ENCODE measurements at places on chromosomes 3 and 15.
A peak's percentile ranks its signal among the peaks of the same experiment; 100 is the strongest.

DNA sequence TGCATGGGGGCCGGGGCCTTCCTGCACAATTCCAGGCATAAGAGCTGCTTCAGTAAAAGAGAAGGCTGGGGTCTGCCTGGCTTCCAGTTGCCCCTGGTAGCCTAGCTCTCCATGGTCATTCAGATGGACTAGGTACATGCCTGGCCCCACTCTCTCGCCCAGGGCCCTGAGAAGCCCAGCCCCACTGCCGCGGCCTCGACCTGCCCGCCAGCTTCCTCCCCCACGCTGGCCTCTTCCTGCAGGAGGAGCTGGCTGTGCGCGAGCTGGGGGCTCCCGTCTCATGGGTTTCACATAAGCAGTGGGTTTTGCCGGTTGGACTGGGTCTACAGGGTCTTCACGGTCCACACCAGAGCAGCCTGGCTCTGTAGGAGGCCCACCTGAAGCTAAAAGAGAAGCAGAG is 3.6 kb downstream of the PRR20G start:
- no peak for DNase-seq

DNA sequence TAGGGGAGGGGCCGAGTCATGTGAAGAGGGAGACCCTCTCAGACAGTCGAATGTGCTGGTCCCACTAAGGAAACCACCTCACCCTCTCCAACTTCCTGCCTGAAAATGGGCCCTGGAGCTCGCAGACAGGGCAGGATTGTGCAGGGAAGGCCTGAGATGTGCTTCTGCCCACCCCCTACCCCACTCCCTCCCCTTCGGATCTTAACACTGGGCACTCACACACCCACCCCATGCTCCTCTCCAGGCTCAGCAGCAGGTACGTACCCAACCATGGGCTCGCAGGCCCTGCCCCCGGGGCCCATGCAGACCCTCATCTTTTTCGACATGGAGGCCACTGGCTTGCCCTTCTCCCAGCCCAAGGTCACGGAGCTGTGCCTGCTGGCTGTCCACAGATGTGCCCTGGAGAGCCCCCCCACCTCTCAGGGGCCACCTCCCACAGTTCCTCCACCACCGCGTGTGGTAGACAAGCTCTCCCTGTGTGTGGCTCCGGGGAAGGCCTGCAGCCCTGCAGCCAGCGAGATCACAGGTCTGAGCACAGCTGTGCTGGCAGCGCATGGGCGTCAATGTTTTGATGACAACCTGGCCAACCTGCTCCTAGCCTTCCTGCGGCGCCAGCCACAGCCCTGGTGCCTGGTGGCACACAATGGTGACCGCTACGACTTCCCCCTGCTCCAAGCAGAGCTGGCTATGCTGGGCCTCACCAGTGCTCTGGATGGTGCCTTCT is 20.0 kb downstream of the ATRIP start:
- no peak for DNase-seq

DNA sequence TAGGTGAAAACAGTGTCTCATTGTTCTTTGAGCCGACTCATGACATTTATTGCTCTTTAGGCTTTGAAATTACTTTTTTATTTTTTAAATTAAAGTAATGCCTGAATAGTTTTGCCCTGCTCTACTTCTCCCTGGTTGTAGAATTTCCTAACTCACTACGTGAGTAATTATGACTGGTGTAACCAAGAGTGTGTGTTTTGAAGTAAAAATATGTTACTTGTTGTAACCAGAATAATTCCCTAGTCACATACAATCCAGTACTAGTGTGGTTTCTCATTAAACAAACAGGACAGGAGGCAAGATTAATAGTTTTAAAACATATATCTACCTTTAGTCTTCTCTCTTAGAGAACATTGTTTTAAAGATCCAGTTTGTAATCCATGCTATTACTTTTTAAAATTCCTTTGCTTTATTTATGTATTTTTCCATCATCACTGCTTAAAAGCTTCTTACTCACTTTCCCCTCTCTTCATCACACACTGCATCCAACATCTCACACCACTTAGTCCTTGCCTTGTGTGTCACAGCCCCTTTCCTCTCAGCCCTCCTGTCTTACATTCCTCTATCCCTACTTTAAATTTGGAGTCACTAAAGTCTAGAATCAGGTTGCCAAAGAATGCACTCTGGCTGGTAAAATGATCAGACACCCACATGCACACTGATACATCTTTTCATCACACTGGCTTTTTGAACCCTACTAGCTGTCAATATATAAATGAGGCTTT is 219.7 kb downstream of the WNT5A start:
- DNase-seq = no peak

DNA sequence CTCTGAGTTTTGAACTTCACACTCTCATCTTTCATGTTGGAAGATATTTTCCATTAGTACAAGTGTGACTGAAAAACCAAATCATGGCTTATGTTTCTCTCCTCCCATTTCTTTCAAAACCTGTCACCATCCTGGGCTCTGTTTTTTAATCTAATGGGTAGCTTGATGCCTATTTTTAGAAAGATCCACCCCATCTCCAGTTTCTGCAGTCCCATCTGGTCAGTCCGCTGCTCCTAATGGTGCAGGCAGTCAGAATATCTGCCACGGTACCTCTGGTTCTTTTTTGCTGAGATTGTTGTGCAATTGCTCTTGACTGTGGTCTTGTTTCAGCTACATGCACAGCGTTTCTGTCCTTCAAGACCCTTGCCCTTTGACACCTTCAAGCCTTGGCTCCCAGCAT is 240.9 kb upstream of the CADM2 start:
- DNase-seq = no peak

- no peak for DNase-seq
Measured at GRCh38 chr3:130760922-130761321, 14.3 kb upstream of the PIK3R4 start.

DNA sequence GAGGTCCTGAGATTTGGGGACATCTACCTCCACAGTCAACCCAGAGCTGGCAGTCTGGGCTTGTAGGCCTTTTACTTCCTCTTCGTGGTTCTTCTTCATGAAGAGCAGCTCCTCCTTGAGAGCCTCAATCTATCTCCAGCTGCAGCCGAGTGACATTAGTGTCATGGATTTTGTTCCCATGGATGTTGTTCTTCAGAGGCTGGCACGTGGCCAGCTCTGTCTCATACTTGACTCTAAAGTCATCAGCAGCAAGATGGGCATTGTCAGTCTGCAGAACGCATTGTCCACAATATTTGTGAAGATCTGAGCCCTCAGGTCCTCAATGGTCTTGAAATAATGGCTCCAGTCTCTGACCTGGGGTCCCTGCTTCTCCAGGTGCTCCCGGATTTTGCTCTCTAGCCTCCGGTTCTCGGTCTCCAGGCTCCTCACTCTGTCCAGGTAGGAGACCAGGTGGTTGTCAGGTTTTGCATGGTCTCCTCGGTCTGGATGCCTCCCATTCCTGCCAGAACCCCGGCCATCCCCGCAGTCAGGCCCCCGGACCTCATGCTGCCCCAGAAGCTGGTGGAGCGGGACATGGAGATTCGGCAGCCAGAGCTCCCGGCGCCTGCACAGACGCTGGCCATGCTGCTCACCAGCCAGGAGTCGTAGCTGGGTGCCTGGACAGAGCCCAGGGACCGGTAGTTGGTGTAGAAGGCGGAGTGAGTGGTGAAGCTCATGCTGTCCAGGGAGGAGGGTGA is 3.4 kb upstream of the CCNL1 start:
- DNase-seq = no peak

GRCh38 chr15:91879158-91879557 is 25.6 kb downstream of the SLCO3A1 start:
- no peak for DNase-seq

DNA sequence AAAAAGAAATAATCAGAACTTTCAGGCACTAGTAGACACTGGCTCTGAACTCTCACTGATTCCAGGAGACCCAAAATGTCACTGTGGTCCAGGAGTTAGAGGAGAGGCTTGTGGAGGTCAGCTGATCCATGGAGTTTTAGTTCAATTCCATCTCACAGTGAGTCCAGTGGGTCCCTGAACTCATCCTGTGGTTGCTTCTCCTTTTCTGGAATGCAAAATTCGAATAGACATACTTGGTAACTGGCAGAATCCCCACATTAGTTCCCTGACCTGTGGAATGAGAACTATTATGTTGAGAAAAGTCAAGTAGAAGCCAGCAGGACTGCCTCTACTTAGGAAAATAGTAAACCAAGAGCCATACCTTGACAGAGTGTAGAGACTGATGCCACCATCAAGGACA is 87.3 kb upstream of the OXTR start:
- no peak for DNase-seq

DNA sequence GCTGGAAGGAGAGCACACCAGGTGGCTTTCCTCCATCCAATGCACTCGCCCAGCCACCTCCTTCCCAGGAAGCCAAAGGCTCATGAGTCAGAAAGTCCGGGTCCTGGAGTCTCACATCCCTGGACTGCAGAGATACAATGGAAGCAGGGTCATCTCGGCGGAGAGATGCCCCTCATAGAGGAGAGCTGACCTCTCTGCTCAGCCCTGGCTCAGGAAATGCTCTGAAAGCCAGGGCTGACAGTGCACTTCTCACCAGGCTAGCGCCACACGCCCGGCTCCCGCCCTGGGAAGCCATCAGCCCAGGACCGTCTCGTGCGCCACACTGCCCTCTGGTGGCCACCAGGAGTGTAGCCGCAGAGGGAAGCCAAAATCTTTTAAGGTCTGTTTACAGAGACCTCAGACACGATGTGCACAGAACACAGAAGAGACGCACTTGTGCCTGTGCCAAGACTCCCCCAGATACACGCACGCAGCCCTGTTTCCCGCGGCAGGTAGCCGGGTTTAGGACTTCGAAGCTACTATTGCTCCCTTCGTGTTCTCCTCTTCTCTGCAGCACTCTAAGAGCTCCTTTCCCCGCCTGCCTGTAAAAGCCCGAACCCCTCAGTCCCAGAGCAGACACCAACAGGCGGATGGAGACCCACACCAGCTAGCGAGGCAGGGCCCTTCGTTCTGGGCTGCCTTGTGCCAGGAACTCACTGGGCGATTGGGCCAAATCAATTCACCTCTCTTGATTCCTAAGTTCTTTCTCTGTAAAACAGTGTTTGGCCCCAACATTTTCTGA is 9.7 kb downstream of the NTRK3 start:
- peak; percentile 42 for DNase-seq

DNA sequence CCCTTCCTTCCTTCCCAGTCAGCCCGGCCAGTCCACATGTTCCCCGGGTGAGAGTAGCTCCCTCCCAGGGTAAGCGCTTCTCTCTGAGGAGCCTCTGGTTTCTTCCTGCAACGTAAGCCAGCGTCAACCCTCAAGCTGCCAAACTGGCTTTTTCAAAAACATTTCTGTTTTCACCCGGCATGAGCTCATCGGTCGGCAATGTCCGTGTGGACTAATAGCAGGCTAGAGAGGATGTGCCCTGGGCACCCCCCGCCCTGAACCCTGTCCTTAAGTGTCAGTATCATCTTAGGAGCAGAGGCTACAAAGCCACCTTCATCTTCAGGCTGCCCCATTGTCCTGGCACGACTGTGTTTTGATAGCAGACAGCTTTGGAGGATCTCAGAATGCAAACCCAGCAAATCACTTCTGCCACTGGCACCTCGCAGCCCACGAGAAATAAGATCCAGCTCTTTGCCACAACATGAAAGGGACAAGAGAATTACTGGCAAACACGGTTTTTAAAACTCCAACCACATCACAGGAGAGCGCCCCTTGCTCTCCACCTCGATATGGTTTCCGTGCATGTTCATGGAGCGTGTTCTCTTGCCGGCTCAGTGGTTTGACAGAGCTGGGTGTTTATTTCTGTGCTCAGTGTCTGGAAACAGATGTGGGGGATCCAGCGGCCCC is 9.9 kb downstream of the ALDH1A3 start:
- DNase-seq = no peak

GRCh38 chr3:172225215-172225707 is 185.9 kb downstream of the FNDC3B start:
- no peak for DNase-seq

DNA sequence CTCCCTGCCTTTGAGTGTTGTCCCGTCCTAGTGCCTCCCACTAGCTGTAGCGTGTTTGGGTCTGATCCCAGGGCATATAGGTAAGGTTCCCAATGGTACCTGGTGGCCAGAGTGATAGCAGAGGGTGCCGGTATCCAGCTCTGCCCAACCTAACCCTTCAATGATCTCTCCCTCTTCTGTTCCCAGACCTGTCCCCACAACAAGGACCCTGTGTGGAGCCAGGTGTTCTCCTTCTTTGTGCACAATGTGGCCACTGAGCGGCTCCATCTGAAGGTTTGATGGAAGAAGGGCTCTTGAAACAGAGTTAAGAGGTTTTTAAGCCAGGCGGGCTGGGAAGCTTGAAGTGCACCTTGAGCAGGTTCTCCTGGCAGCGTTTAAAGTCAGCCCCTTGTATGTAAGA is 35.5 kb downstream of the ESYT3 start:
- DNase-seq = no peak

- no peak for DNase-seq
Measured at GRCh38 chr3:70863049-70863448, 550.6 kb upstream of the MDFIC2 start.

GRCh38 chr15:66753687-66754377 is 51.8 kb downstream of the SMAD6 start:
- DNase-seq = no peak

DNA sequence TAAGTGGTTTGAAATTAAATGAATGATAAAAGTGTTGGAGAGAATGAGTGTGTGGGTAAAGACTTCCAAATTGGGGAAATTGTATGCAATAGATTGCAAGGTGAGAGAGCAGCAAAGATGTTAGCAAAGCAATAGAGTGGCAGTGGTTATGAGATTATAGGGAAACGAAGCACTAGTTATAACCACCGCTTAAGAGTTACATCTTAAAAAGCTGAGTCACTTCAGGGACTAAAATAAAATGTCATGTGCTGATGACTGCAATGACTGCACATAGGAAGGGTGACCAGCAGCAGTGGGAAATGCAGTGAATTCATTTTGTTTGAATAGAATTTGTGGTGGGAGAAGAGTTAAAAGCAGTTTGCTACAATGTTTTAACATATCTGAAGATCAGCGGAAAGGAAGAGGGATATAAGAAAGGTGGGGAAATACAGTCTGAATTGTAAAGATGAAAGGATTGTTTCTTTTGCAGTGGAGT is 127.3 kb downstream of the RAP2B start:
- DNase-seq = no peak

GRCh38 chr3:65288776-65289175 is 601.0 kb upstream of the ADAMTS9 start:
- DNase-seq = no peak

DNA sequence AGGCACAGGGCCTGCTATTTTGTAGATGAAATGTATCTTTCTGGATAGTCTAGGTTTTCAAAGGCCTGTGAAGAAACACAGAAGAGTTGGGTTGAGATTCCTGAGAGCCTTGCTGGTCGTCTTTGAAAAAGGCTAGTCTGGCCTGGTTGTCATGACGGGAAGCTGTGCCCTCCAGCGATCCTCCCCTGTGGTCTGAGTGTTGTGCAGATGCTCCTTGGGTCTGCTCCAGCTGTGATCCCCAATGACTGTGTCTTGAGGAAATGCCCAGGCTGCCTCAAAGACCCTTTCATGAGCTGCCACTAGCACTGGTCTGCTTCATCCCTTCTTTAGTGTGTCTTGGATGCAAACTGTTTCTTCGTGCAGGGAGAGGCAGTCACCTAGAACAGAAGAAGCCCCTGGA is 111.0 kb upstream of the SYNPR start:
- no peak for DNase-seq

DNA sequence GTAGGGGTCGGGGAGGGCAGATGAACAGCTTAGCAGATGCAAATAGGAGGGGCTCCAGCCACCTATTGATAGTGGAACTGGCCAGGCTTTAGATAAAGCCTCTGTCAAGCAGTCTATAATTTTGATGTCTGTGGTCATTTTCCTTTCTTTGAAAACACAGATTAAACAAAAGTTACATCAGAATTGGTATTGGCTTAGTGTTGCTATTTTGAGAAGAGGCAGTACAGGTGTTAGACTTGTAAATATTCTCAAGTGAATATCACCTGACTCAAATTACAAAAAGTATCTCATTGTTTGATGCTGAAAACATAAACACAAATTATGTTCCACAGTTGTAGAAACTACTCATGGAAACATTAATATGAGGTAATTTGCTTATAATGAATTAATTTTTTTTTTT is 18.1 kb downstream of the GHRL start:
- no peak for DNase-seq
